ENCODE measurements at places on chromosomes 11 and 22.

GRCh38 chr11:109421981-109422869 is at the start of gene C11orf87:
Gene C11orf87 (plus strand): TSS chr11:109422190. CDS start chr11:109423634, 1,444 bp downstream.
- no peak for DNase-seq

- DNase-seq: no peak
Observed at GRCh38 chr11:66809592-66809991, 33.6 kb upstream of the RCE1 start.

DNA sequence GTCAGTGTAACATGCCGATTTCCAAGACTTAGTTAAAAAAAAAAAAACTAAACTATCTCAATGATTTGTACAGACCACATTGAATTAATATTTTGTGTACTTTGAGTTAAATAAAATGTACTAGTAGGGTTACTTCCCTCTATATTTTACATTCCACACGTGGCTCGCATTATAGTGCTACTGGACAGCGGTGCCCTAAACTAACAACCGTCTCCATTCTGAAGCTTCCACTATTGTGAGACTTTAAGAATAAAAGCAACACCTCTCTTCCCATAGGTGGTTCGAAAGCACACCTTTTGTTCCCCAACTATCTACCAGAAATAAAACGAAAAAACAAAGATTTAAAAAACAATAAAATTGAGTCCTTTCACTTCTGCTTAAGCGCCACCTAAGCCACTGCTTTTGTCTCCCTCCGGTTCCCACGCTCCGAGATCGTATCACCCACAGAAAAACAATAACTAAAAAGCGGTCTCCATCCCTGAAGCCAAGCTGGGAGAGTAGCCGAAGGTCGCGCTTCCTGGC is 380 bp upstream of the TTC17 start:
- DNase-seq: no peak

- DNase-seq: no peak
Observed at GRCh38 chr22:22714600-22715335, 70.4 kb downstream of the GGTLC2 start.

DNA sequence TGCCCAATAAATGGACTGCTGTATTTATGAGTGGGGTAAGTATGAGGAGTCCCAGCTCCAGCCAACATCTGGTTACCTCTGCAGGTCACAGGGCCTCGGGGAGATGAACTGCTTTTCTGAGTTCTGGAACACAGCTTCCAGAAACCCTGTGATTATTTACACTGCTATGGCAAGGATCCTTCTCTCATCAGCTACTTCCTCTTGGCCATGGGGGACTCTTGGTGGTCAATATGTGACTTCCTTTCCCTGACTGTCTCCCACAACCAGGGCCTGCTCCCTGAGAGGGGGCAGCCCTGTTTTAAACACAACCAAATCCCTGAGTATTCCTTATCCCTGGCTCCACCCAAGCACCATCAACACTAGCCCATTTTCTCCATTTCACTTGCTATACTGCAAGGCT is 10.0 kb downstream of the RHOG start:
- no peak for DNase-seq

GRCh38 chr11:116687458-116688201 is 85.2 kb downstream of the BUD13 start:
- no peak for DNase-seq

DNA sequence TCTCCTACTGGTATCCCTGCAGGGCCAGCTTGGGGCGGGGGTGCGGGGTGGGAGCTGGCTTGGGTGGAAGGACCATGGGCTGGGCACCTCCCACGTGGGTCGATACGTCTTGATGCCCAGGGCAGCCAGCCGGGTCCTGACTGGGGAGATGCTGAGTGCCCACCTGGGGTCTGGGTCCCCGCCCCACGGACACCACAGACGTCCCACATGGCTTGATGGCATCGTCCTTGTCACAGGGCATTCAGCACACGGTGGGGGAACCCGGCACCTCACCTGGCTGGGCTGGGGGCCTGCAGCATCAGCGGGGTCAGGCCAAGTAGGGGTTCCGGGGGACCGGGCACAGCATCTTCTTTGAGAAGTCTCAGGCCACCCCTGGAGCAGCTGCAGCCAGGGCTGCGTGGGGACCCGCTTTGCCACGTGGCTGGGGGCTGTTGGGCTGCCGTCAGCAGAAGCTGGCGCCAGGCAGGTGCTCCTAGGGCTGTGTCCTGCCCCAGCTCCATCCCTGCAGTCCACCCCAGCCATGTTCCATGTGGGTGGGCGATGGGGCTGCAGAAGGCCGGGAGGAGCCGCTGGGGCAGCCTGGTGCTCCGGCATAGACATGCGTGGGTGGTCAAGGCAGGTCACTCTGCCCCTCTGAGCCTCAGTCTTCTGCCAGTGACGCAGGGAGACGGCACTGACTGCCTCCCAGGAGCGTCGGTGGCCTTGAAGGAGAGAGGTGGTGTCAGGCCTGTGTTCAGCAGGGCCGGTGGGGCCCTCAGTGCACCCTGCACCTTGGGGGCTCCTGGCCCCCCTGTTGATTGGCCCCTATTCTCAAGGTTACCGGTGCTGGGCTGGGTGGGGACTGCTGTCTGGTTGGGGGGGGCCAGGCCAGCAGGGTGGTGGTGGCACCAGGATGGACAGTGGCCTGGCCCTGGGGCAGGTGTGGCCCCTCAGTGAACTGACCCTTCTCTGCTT is 8.4 kb downstream of the SELENOO start:
- DNase-seq: no peak

All from stimulated activated CD4-positive, alpha-beta T cell treated with anti-CD3 and anti-CD28 coated beads, Interleukin-4, amount 100 ng/mL, for 4 hours (primary cell).